ENCODE measurements at places on chromosomes 5 and 9.
A peak's percentile ranks its signal among the peaks of the same experiment; 100 is the strongest.

GRCh38 chr5:117417501-117417900 lies 842.9 kb upstream of the SEMA6A start:
- DNase-seq, result no peak

GRCh38 chr9:12464910-12465512 lies 228.2 kb upstream of the TYRP1 start:
- DNase-seq, result no peak

DNA sequence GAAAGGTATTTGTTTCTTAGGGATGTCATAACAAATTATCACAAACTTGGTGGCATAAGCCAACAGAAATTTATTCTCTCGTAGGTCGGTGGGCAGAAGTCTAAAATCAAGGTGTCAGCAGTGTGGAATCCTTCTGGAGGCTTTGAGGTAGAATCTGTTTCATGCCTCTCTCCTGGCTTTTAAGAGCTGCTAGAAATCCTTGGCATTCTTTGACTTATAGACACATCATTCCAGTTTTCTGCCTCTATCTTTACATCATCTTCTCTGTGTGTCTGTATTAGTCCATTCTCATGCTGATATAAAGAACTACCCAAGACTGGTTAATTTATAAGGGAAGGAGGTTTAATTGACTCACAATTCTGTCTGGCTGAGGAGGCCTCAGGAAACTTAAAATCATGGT lies 488.1 kb upstream of the PAPPA start:
- no peak for DNase-seq

GRCh38 chr5:171757853-171758535 lies 27.6 kb upstream of the SMIM23 start:
- DNase-seq, result no peak

GRCh38 chr5:173733021-173733420 lies 116.6 kb upstream of the BOD1 start:
- DNase-seq, result no peak

GRCh38 chr9:123421186-123421585 lies 65.2 kb downstream of the CRB2 start:
- no peak for DNase-seq

DNA sequence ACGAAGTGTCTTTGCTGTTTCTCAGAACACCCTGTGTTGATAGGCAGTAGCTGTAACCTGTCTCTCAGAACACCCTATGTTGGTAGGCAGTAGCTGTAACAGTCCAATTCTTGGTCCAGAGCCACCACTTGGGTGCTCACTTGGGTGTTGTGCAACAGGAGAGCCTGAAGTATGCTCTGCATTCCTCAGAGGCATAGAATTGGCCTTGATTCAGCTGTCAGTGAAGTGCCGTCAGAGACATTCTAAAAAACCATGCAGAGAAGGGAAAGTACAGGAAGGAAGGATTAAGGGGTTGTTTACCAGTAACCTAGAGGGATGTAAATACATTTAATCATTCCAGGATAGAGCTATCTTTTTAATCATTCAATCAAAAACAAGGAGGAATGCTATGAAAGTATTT lies 231.2 kb downstream of the ARRDC3 start:
- DNase-seq, result no peak

DNA sequence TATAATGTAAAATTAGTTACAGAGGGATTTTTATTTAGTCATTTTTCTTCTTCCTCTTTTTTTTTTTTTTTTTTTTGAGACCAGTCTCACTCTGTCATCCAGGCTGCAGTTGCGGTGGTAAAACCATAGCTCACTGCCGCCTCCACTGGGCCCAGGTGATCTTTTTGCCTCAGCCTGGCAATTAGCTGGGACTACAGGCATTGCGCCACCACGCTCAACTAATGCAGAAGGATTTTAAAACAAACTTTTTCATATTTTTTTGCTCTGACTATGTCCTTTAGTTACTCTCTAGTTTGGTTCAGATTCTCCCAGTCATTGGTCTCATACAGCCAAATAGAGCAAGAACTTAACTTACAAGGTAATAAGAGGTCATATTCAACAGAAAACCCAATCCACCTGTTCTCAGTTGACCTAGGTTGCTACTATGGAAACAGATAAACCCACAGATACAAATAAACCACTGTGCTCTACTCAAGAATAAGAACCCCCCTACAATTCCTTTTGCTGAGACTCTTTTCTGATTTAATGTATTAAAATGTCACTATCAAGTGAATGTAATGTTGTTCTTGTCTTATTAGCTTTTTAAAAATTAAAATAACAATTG lies 50.1 kb upstream of the TTC39B start:
- peak; percentile 54 for DNase-seq

- no peak for DNase-seq
These were observed 84.1 kb downstream of the SNX18 start for GRCh38 chr5:54601411-54602230.

- no peak for DNase-seq
These were observed 94.6 kb upstream of the DMRT1 start for GRCh38 chr9:746661-747434.

DNA sequence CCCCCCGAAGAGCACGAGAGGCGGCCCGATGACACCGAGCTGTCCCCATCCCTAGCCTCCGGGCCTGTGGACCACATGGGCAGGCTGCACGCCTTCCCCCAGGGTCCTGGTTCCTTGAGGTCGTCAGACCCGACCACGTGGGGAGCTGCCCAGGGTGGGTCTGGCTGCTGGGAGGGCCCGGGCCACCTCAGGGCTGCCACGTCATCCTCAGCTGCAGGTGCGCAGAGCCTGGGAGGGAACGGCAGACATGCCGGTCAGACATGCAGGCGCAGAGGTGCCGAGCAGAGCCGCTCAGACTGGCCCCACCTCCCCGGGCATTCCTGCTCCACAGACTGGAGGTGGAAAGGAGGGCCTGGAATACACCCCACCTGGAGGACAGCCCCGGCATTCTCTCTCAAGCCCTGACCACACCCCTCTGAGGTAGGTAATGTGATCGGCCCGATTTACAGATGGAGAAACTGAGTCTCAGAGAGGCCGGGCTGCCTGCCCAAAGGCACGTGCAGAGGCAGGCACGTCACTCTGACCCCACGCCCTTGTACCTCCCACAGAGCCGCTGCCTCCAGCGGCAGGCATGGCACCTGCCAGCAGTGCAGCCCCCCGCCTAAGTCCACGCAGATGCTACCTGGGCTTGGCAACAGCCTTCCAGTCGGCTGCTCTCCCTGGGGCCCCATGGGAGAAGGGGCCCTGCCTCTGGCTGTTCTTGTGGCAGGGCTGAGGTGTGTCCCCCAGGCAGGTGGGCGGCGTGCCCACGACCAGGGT lies 649 bp downstream of the CCDC187 start:
- no peak for DNase-seq

GRCh38 chr9:107489144-107489673 lies 360 bp downstream of the KLF4 start:
- no peak for DNase-seq

DNA sequence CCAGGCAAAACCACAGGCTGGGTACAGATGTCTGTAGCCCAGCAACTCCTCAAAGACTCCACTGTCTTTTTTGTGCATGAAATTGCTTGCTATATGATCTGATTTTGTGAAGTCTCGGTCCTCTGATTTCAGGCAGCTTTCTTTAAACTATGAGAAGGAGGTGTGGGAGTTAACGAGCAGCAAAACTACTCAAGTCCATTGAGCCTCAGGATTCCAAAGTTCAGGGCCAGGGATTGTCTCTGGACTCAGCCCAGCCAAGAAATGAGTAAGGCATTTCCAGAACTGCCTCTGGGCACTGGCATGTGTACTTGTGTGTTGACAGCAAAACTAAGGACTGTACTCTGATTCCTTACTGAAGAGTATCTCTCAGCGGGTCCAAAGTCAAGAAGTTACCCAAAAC lies 53.4 kb upstream of the GLIS3 start:
- no peak for DNase-seq

DNA sequence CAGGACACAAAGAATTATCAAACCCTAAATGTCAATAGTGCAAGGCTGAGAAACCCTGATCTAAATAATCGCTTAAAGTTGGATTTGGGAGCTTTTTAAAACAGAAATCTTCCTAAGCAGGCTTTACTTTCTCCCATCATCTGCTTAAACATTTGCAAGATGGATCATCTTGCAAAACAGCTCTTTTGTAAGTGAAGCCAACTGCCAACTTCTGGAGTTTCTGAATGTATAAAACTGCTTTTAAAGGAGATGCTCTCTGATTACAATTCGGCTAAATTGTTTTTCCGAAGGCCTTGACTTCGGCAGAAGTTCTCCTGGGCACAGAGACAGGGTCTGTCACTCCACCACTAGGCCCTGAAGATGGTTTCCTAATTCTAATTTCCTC lies 1.3 kb downstream of the PTPN3 start:
- no peak for DNase-seq

- no peak for DNase-seq
These were observed 126.1 kb downstream of the TMEM161B start for GRCh38 chr5:88142636-88142885.

DNA sequence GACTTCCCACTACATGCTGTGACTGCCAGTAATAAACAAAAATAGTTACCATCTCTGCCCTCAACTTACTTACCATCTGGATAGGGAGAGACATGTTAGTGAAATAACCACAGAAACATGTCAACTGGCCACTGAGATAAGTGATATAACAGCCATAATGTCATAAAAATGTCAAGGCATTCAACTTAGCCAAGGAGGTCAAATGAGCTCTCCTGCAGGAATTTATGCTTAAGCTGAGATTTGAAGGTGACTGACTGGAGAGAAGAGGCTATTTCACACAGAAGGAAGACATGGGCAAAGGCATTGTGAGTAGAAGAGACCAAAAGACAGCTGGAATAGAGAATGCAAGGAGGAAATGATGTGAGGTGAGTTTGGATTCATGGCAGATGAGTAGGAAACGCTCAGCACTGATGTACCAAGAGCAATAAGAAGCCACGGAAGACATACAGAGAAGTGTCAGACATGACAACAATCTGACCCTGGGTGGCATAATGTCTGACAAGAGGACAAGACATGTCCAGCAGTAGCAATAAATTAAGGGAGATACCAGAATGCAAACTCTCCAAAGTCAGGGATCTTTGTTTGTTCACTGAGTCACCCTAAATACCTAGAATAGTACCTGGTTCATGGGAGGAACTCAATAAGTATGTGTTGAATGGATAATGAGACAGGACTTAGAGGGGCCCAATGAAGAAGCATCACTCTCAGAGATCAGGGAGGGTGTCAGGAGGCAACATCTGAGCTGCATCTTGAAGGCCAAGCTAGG lies 318.8 kb downstream of the ACTL7B start:
- DNase-seq, result no peak

DNA sequence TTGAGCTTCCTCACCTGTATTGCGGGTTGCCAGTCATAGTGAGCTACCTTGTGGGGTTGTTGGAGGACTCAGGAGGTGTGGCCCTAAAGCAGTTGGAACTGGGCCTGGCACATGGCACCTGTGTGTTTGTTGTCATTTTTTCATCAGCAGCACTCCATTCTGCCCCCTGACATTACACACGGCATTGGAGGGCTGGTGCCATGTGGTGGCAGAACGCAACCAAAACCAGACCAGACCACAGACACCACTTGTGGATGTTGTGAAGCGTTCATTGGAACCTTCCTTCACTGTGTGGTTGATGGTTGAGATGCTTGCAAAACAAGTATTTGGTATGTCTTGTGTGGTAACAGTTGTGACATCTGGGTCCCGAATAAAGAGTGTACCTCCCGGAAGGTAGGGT lies 113.2 kb upstream of the ERCC6L2 start:
- no peak for DNase-seq

GRCh38 chr5:154311362-154311761 lies 120.8 kb downstream of the GALNT10 start:
- peak; percentile 37 for DNase-seq
